Spinal cord (tissue), 10 donors: ENCODE measurements at places on chromosomes 16 and 17. TPM values are rescaled to one million over a fixed set of nuclear protein-coding genes. Genes with fewer than 3 reads are reported as not detected.
A peak's percentile ranks its signal among the peaks of the same experiment; 100 is the strongest.

C16orf46 gene
- 2.1 TPM for total RNA-seq

GRCh38 chr16:51137097-51137496, 14.0 kb downstream of the SALL1 start:
- DNase-seq: no peak

DNA sequence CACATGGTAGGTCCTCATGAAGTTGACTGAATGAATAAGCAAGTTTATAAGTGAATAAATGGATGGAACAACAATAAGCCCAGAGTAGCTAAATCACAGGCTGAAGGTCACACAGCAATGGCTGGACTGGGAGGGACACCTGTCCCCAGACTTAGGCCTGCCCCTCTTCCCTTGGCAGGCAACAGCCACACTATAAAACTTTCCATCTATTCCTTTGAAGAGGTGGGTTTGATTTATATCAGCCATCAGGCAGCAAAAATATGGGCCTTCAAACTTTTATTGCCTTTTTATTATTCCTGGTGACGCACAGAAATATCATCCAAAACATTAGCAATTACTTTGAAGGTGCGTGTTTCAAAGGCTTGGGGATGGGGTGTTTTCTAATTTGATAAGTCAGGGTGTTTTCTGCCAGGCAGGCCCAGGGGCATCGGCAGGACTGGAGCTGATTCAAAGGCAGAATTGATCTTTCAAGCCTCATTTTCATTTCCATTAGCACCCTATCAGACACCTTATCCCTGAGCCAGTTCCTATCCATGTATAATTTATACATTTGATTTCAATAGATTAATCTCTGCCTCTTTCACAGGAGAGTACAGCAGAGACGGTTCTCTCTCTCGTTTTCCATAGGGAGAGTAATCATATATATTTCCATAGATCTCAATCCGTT, 67.2 kb upstream of the LYRM9 start:
- DNase-seq: no peak

DNA sequence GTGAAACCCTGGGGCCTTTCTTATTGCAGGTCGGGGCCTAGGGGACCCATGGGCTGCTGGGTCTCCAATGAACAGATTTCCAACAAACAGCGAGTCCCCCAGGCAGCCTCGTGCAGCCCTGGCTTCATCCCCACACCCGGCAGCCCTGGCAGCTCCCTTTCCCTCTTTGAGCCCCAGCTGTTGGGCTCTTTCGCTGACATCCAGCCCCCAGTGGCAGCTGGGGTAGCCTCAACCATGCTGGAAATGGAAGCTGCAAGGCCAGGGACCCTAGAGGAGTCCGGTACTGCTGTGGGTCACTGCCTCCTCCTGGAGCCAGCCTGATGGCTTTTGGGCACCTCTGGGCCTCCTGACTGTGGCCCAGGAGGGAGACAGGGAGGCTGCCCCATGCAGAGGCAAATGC, 5.9 kb downstream of the RPUSD1 start:
- no peak for DNase-seq

DNA sequence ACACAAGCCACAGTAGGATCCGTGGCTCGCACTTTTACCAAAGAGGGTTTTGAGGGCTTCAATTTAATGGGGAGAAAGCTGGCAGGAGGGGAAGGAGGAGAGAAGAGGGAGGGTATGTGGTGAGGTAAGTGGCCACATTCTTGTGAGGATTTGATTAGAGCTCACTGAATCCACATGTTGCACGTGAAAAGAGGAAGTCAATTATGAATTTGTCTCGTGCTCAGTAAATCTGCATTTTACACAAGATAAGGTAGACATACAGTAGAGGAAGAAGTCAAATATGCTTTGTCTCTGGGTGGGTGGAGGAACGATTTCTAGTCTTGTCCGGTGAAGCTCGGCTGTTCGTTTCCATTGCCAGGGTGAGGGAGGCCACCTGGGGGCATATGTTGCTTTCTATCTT, 862 bp downstream of the ZNF232 start:
- DNase-seq: no peak

- DNase-seq: no peak
These were observed 635.3 kb downstream of the CDH11 start for GRCh38 chr16:64486561-64486960.

DNA sequence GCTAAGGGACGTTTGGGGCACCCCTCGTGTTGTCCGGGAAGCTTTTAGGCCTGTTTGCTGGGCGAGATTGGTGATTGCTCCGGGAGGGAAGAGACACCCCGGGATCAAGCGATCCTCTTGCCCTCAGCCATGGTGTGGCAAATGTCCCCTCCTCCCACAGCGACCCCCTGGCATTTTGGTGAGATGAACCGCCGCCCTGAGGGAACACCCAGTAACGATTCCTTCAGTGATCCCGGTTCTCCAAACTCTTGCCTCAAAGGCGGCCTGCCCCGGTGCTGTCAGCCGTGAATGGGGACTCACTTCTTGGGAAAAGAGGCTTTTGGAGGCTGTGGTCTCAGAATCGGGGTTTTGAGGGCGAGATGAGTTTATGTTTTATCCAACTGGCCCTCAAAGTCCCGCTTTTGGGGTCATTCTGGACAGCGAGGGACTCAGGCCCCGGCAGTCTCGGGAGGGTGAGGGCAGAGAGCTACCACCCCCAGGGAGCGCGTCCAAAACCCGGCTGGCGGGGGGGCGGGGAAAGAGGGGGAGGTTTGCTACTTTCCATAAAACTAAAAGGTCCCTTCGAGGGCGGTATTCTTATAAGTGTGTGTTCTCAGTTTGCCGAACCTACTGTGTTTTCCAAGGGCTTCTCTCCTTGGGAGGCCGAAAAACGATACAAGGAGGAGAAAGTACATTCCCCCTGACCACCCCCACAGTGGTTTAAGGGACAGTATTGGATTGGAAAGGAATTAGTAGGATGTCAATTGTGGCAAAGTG, 232.7 kb downstream of the MRTFB start:
- no peak for DNase-seq

WNT9B gene
- total RNA-seq: 0.99 TPM

DNA sequence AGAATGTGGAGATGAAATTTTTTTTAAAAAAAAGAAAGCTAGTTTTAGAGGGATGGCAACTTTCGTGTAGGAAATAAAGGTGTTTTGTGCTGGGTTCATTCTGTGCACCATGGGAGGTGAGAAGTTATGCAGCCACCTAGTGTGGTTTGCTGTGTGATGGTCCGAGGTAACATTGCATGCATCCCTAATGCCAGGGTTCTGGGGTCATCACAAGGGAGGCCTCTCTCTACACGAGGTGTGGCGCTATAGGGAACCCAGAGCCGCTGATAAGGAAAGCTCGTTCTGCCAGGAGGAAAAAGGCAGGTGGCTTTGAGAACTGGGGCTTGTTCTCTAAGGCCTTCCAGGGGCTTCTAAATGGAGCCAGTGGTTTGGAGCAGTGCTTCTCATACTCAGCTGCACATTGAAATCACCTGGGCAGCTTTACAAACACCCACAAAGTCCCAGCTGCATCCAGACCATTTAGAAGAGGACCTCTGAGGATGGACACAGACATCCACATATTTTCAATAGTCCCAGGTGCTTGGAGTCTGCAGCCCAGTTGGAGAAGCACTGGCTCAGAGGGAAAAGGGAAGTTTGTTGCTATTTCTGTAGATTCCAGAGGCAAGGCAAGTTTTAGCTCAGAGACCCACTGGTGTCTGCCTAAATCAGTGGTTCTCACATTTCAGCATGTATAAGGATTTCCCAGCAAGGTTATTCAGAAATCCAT, 43.5 kb downstream of the VPS35L start:
- DNase-seq: no peak

- peak; percentile 73 for DNase-seq
These were observed at the start of gene TACO1 for GRCh38 chr17:63600569-63601438. TSS of gene TACO1 (plus strand) at chr17:63600895. CDS start at chr17:63601084, 189 bp downstream.

PHOSPHO1 gene
- total RNA-seq: 5.6 TPM

DNA sequence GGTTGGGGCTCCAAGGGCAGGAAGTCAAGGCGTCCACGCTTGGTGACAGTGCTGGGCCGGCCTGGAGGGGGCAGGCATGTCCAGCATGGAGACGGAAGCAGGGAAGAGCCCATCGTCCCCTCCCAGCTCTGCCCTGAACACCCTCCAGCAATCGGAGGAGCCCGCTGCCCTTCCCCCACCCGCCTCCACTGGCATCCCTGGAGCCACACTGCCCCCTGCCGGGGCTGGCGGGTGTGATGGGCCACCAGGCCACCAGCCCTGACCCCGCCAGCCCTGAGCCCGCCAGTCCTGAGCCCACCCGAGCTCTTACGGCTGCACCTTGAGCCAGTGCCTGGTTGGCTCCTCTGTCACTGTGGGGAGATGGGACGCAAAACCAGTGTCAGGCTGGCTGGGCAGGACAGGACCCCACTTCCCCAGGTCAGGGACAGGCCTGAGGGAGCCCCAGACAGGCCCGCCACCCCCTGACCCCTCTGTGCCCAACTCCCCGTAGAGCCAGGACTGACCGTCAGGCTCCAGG, 4.1 kb upstream of the CDH15 start:
- peak; percentile 55 for DNase-seq

- DNase-seq: no peak
These were observed 98.3 kb downstream of the CMIP start for GRCh38 chr16:81542609-81543570.

- DNase-seq: peak; percentile 83
These were observed 2.5 kb upstream of the STARD3 start for GRCh38 chr17:39634384-39634871.

- DNase-seq: no peak
These were observed 32.0 kb downstream of the PIMREG start for GRCh38 chr17:6476076-6476809.

ALDH3A1 gene
- total RNA-seq: 0.39 TPM

SGCA gene
- 0.99 TPM for total RNA-seq

KRTAP4-5 gene
- not detected for total RNA-seq

DNA sequence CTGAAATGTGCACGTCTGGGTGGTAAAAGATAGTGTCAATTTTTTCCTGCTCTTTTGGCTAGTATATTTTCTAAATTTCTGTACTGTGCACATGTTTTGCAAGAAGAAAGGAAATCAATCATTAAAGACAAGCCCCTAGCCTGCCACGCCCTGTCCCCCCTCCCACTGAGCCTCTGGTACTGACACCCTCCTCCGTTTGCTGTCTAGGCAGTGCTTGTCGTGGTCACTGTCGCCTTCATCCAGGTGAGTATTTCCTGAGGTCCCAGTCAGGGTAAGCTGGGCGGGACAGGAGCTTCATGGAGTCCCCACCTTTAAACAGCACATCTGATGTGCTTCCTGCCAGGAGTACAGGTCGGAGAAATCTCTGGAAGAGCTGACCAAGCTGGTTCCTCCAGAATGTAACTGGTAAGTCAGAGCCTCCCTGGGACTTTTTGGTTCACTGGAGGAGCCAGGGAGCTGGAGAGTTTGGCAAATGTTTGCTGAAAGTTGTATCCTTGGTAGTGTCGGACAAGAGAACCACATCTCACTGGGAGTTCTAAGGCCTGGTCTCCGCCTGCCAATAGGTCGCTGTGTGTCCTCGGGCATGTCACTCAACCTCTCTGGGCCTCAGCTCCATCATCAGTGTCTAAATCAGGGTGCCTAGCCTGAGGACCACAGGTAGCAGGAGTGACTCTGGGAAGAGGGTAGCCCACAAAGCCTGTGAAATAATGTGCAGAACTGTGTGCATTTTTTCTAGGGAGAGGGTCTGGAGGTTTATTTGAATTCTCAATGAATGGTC, 42.2 kb downstream of the ATP2C2 start:
- DNase-seq: no peak

- no peak for DNase-seq
These were observed 10.3 kb upstream of the TNS4 start for GRCh38 chr17:40511667-40512220.

GRCh38 chr16:14565688-14566025, 64.4 kb downstream of the PARN start:
- DNase-seq: no peak

ACSM5 gene
- total RNA-seq: 1.7 TPM

GRCh38 chr16:79298894-79299799, 301.4 kb downstream of the MAF start:
- DNase-seq: no peak

DNA sequence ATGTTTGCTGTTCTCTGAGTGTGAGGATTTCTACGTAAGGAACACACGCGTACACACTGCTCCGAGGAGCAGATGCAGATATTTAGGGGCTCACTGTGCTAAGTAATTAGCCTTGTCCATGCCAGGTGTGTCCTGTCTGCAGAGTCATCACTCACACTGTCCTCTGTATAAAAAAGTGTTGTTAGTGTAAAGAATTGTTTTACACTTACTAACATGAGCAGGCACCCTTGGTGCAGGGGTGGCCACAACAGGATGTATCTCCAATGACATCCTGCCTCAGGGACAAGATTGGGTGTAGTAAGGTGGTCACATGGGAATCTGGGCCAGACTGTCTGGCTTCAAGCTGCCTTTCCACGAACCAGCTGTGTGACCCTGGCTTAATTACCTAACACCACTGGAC, 63.9 kb downstream of the NDEL1 start:
- no peak for DNase-seq

DNA sequence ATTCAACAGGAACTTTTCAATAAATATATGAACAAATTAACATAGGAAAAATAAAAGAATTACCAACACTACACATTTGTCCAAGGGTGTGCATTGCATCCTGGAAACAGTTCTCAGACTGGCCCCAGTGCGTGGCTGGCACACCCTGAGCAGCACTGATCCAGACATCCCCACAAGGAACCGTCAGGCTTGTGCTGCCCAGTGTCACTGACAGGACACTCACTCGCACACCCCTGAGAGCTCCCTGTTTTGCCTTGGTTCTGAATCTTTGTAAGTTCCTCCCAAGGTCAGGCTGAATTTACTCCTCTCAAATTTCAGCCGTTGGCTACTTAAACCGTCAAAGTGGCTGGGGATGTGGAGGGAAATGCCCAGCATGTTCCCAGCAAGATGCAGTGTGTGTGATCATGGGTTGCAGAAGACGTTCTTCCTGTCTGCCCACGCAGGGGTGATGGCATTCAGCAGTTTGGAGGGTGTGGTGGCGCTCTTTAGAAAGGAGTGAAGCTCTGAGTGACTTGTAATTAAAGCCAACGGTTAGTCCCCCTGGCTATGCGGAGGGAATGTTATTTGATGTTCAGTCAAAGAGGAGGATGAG, 1.7 kb downstream of the MT2A start:
- no peak for DNase-seq
